Non-pigmented ciliary epithelial cell (primary cell): ENCODE measurements at places on chromosomes 4 and X.

- no peak for DNase-seq
Measured at GRCh38 chrX:73266766-73267165, 52.1 kb upstream of the NAP1L2 start.

DNA sequence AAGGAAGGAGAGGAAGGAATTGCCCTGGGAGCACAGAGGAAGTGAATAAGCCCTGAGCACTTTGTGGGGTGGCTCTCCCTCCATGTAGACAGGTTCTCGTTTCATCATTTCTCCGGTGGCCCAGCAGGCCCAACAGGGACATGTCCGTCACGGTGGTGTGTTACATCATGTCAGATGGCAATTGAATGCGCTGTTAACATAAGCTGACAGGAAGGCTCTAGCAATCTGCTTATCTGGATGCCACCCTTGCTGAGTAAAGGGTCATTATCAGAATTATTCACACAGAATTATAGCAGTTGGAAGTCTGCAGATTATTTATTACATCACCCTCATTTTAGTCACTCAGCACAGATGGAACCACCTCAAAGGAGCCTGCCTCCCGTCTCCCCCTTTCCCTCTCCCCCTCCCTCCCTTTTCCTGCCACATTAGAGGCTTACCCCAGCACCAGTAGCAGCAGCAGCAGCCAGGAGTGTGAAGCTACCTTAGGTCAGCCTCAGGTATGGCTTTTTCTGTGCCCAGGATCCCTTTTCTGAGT lies 124.3 kb upstream of the TRIM2 start:
- no peak for DNase-seq

- DNase-seq = no peak
Measured at GRCh38 chr4:103372002-103372558, 173.9 kb upstream of the CENPE start.

DNA sequence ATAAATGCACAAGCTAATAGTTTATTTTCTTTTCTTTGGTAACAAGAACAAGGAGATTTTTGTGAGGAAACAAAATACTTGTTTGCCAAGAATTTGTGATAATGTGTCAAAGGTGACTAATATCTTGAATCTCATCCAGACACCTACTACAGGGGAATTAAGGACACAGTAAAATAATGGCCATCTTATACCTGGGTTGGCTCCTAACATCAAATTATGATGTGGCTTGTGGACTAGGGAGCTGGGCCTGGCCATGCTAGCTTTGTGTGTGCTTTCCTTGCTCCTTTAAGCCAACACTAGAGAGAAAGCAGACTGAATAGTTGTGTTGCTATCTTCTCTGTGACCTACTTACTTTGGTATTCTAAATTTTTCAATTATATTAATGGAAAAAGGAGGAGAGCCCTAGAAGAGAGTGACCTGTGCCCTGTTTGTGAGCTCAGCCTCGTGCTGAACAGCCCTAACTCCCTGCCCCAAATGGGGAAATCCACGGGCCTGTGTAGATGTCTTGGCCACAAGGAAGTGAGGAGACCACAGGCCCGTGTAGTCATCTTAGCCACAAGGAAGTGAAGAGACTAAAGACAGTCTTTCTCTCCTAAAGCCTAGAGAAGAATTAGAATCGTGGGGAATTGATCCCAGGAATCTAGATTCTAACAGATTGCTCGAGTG lies 23.3 kb downstream of the ARHGAP24 start:
- no peak for DNase-seq

- DNase-seq = no peak
Measured at GRCh38 chr4:113618205-113618604, 143.3 kb downstream of the CAMK2D start.

- no peak for DNase-seq
Measured at GRCh38 chr4:169158046-169158445, 112.7 kb downstream of the SH3RF1 start.

DNA sequence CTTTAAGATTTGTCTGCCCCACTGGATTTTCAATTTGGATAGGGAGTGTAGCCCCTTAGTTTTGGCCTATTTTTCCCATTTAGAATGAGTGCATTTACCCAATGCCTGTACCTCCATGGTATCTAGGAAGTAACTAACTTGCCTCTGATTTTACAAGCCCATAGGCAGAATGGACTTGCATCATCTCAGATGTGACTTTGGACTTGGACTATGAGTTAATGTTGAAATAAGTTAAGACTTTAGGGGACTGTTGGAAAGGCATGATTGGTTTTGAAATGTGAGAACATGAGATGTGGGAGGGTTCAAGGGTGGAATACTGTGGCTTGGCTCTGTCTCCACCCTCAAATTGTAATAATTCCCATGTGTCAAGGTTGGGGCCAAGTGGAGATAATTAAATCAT lies 2480.2 kb downstream of the PCDH7 start:
- no peak for DNase-seq

- peak; percentile 94 for DNase-seq
Measured at GRCh38 chr4:156293657-156294297, 340.1 kb upstream of the CTSO start.

DNA sequence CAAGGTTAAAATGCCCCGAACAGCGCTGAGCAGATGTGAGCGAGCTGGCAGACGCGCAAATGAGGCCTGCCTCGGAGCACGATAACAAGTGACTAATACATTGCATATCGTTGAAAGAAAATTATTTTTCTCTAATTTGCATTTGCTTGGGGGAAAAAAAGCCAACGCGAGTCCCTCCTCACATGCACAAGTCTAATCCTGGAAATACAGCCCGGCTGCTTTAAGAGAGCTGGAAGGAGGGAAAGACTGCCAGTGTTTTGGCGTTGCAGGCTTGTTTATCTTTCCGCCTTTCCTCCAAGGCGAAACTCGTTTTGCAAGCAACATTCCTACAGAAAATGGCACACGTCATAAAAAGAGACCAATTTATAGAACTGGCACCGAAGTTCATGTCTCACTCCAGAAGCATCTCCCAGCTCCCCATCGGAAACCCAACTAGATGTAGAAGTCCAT lies 12.6 kb downstream of the BCOR start:
- no peak for DNase-seq
